ENCODE measurements at places on chromosomes 3 and 15.

GRCh38 chr3:179432451-179432850 lies 18.8 kb downstream of the GNB4 start:
- no peak for DNase-seq

DNA sequence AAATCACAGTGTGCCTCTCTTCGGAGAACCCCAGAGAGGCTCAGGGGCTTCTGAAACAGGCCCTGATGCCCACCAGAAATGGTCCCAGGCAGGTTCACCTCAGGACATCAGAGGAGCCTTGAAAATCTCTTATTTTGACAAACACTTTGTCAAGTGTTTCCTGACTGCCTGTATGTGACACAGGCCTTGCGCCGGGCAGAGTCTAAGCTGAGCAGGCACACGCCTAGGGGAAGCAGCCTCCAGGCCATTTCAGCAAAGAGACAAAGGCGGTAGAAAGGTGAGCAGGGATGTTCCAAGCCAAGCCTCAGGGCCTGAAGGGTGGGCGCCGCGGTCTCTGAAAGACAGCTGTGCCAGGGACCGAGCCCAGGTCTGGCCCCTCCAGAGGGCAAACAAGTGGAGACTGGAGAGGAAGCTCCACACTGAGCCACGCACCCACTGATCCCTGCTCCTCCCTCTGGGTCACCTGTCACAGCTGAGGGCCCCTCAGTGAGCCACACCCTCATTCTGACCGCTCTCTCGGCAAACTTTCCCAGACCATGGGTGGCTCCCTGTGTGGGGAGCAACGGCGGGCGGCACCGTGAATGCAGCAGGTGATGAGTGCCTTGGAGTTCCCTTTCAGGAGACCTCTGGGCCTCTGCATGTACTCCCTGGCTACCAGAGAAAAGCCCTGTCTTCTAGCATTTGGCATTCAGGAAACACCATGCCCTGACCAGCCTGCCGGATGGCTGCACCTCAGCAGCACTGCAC lies 136.1 kb downstream of the ADAMTS17 start:
- DNase-seq, result no peak

DNA sequence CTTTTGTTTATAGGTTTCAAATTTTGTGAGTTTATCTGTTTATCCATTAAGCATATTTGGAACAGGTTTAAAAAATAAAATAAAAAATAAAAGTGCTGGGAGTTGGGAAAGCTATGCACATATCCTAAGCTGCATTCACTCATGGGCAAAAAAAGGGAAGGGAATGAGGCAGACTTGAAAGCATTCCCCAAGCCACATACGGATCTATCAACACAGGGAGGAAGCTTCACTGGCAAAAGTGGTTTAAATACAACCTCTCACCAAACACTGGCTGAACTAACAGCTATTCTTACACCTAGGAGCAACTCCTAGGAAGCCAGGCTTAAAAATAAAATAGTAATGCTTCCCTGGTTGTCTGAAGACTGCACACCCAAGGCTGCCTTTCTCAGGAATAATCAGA lies 101.2 kb downstream of the PCCB start:
- DNase-seq, result no peak

DNA sequence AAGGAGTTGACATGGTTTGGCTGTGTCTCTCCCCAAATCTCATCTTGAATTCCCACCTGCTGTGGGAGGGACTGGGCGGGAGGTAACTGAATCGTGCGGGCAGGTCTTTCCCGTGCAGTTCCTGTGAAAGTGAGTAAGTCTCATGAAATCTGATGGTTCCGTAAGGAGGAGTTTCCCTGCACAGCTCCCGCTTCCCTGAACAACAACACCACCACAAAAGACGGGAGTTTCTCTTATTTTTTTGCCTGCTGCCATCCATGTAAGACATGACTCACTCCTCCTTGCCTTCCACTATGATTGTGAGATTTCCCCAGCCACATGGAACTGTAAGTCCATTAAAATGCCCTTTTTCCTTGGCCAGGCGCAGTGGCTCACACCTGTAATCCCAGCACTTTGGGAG lies 22.7 kb downstream of the XXYLT1 start:
- no peak for DNase-seq

- no peak for DNase-seq
These were observed 84.3 kb downstream of the MTHFS start for GRCh38 chr15:79812541-79812940.

DNA sequence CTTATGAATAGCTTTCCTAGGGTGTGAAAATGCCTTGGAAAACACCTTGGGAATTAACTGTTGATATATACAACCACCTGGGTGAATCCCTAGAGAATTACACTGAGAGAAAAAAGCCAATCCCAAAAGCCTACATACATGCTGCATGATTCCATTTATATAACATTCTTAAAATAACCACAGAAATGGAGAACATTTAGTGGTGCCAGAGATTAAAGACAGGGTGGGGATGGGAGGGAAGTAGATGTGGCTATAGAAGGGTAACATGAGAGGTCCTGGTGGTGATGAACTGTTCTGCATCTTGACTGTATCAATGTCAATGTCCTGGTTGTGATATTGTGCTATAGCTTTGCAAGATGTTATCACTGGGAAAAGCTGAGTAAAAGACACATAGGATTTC lies 291.0 kb downstream of the CLSTN2 start:
- no peak for DNase-seq

DNA sequence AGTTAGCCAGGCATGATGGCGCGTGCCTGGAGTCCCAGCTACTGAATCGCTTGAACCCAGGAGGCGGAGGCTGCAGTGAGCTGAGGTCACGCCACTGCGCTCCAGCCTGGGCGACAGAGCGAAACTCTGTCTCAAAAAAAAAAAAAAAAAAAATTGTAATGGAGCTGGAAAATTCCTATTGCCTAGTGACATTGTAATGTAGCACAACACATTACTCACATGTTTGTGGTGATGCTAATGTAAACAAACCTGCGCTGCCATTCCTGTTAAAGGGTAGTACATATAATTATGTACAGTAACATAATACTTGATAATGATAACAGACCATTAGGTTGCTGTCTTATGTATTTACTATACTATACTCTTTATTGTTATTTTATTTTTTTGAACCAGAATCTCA lies 39.1 kb downstream of the KNL1 start:
- DNase-seq, result no peak
